ENCODE measurements at places on chromosomes 16 and 17.

GRCh38 chr17:49227436-49228261, 2.9 kb downstream of the PHOSPHO1 start:
- peak; percentile 78 for DNase-seq

- no peak for DNase-seq
These were observed 186.4 kb downstream of the SEC14L1 start for GRCh38 chr17:77327181-77327565.

GRCh38 chr17:50559674-50560184, 786 bp upstream of the CACNA1G start:
- no peak for DNase-seq

DNA sequence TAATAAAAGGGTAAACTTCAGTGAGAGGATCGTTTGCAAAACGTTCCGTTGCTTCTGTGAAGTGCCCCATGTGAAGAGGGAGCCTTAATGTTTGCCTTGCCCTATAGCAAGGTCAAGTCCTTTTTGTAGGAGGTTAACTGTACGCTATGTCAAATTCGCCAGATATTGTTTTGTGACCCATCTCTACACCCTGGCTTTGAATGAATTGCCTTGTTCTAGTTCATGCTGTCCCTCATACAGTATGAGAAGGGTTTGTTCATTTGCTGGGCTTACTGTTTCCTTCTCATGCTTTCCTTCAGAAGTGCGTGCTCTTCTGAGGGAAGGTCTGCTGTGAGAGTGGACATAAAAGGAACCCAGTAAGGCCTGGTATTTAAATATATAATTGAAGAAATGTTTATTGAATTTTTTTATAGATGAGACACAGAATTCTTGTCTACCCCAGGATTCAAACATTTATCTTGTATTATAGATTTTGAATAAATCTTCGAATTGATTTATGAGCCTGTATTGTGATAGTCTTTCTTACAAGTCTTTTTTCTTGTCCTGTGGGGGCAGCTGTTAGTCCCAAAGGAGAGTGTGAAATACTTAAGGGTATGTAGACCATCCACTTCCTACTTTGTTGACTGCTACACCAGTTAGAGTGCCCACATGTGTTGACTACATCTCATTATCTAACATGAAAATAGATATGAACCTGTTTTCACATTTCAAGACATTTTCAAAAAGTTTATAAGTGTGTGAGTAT, 1.7 kb downstream of the MAP3K3 start:
- DNase-seq = peak; percentile 46

DNA sequence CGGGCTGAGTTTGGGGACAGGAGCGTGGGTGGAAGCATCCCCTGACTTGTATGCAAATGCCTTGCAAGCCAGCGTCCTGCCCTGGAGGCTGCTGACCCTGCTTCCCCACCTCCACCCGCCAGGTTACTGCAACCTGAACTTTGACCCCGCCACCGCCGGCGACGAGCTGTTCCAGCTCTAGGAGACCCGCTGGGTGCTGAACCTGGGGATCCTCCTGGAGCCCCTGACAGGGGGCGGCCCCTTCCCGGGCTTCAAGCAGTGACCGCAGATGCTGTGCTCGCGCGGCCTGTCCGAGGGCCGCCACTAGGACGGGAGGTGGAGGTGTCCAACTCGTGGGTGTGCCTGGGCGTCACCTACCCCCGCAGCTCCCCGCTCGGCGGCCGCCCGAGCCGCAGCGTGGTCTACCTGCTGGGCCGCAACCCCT, 10.7 kb upstream of the SLC16A5 start:
- DNase-seq = no peak

DNA sequence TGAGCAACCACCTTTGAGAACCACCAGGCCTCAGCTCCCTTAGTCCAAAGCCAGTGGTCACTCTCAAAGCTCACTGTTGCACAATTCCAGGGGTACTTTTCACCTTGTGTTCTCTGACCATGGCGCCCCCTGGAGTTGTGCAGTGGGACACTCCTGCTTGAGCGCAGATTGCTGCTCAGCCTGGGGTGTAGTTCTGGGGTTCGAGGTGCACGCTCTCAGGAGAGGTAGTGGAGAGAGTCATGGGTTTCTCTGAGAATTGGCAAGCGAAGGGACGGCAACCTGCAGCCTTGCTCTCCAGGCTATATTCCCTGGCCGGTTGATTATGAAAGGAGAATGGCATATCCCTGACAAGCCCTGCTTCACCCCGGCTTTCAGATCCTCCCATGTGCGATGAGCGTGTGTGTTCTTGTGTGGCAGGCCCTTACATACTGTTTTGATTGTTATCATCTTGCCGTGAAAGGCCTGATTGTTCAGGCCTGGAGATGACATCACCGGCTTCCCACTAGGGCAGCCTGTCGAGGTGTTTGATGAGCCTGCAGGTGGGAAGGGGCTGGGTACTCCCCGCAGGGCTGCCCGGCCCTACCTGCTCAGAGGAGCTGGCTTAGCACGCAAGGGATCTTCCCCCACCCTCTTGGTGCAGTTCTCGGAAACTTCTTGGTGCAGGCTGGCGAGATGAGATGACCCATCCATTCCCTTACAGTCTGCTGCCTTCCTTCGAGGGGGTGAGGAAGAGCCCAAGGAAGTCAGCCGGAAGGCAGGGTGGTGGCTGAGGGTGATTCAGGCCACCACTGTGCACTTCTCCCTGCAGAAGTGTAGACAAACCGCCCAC, 431.2 kb downstream of the SLC39A11 start:
- no peak for DNase-seq

DNA sequence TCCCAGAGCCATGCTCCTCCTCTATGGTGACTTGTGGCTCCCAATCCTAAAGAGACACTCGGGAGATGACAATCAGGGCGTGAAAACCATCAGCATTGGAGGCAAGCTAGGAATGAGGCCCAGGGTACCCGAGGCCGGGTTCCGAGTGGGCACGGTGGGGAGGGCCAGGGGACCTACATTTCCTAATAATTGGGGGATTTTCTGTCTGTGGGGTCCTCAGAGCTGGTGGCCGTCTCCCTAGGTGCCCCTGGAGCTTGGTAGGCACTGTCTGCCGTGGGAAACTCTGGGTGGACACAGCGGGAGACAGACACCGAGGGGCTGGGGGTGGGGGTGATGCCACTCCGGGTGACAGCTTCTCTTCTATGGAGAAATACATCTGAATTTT, 312.5 kb upstream of the TNRC6C start:
- no peak for DNase-seq

- DNase-seq = no peak
These were observed 118.9 kb upstream of the CHMP6 start for GRCh38 chr17:80872501-80873306.

GRCh38 chr17:76735006-76735405, 2.1 kb downstream of the SRSF2 start:
- DNase-seq = peak; percentile 71

DNA sequence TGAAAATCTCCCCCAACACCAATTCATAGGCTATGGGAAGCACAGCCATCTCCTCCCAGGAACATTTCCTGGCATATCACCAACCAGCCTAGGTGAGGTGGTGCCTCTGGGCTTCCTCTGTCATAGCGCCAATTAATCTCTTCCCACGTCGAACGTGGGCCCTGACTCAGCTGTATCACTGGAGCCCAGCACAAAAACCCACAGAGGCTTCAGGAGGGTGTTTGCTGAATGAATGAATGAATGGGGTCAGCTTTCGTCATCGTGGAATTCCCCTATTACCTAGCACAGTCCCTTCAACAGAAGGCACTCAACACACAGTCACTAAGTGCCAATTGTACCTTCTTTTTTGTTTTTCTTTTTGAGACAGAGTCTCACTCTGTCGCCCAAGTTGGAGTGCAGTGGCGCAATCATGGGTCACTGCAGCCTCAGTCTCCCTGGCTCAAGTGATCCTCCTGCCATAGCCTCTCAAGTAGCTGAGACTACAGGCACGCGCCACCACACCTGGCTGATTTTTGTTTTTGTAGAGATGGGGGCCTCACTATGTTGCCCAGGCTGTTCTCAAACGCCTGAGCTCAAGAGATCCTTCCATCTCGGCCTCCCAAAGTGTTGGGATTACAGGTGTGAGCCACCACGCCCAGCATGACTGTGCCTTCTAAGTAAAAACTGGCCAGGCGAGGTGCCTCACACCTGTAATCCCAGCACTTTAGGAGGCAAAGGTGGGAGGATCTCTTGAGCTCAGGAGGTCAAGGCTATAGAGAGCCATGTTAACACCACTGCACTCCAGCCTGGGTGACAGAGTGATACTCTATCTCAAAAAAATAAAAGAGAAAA, 4.1 kb downstream of the ZNF688 start:
- DNase-seq = no peak

DNA sequence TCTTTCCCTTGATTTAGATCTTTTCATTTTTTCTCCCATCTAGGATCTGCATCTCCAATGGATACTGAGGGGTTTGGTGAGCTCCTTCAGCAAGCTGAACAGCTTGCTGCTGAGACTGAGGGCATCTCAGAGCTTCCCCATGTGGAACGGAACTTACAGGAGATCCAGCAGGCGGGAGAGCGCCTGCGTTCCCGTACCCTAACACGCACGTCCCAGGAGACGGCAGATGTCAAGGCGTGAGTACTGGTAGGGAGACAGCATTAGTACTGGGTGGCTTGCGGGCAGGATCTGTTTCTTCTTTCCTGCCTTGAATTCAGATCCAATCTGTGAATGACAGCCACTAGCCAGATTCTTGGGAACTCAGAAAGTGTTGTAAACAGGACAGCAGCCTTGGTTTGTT, 18.3 kb downstream of the NUP93 start:
- DNase-seq = no peak

GRCh38 chr16:30628628-30629540, 18.7 kb upstream of the ZNF689 start:
- DNase-seq = peak; percentile 95

GRCh38 chr17:79830303-79830702, 8.9 kb downstream of the CBX4 start:
- peak; percentile 75 for DNase-seq

DNA sequence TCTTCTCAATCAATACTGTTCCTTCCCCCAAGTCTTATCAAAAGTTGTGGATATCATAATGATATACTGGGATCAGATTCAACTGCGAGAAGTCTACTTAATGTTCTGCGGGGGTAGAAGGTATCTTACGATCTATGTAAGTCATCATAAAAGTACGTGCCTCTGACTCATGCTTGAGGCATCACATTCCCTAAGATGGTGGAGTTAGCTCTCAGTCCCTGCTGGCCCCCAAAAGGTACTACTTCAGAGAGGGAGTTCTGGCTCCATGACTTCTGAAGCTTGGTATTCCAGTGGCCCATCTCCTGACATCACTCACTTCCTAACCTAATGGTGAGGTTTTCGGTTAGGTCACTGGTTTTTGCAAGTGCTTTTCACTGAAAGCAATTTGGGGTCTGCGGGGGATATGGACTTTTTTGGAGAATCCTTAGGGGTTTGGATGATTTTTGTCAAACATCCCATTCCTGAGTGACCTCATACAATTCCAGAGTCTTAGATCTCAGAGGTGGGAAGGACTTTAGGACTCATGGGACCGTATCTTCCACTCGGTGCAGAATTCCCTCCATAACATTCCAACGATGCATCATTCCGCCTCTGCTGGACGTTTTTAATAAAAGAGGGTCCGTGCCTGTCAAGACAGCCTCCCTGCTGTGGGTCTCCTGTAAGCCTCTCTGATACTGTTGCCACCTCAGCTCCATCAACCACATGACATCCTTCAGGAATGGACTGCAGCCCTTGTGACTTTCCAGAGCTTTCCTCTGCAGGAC, 74.3 kb downstream of the DYNLRB2 start:
- no peak for DNase-seq

DNA sequence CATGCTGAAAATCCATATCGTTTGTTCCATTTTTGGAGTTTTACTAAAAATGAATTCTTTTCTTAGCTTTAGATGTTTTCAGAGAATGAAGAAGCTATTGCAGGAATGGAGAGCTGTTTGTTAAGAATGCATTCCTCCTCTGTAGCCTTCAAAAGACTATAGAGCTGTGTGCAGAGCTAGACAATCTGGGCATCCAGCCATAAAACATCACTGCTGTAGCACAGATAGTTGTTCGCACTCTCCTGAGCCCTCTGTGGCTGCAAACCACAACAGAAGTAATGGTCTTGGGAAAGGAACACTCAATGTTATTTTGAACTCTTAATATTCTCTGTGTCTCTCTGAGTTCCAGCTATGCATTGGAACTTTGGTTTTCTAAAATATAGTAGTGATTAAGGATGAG, 4.9 kb downstream of the TNRC6C start:
- DNase-seq = peak; percentile 88

- peak; percentile 16 for DNase-seq
These were observed 6.4 kb upstream of the ITGAX start for GRCh38 chr16:31348579-31348978.

DNA sequence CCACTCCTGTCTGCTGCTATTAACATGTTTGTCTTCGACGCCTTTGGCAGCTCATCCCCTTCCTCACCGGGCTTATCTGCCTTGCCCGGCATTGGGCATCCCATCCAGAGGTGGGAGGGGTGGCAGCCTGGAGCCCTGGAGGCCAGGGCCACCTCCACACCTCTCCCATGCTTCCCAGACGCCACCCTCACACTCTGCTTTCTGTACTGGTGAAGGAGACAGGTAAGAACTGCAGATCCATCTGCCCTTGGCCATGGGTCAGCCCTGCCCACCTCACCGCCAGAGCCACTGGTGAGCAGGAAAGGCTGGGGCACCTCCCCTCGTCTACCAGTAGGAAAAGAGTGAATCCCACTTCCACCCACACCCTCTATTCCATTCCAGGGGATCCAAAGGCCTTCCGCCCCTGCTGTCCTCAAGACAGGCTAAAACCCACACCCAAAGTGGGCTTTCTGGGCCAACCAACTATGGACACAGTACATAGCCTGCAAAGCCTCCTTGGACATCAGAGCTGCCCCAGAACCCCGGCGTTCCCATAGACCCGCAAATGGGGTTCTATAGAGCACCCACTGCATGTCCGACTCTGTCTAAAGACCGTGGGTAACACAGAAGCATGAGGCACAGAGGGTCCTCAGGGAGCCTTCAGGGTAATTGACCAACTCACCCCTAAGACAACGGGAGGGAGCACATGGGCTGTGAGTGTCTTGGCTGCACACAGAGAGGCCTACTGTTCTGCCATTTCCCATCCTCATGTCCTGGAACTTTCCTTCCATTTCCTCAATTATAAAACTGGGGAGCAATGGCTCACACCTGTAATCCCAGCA, 23.4 kb upstream of the RBFOX3 start:
- DNase-seq = no peak

DNA sequence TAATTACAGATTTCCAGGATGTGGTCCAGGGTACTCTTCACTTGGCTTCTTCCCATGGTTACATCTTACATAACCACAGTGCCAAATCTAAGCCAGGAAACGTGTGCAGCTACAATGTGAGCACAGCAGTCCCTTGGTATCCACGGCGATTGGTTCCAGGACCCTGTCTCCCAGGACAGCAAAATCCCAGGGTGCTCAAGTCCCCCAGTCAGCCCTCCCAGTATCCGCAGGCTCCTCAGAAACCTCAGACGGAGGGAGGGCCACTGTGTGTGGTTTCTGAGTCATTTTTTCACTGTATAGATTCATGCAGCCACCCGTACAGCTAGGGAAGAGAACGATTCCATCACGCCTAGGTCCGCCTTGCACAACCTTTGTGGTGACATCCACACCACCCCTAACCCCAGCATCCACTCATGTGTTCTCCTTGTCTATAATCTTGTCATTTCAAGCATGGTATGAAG, 11.1 kb upstream of the ATP2C2 start:
- DNase-seq = peak; percentile 31

DNA sequence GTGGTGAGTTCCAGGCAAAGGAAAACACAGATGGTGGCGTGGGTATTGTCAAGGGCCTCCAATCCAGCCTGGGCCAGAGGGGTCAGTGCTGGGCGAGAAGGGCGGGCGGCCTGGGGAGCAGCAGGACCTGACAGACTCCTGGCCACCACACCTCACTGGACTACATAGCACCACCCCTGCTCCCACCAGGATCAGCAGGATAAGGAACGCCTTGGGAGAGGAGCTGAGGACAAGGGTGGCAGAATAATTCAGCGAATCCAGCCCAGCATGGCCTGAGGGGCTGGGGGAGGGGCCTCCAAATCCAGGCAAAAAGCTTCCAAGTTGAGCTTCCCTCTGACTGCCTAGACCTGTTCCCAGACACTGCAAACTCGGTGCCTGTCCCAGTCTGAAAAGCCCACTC, 6.5 kb downstream of the DLX4 start:
- no peak for DNase-seq
